ENCODE measurements at places on chromosomes 13 and 19.
A peak's percentile ranks its signal among the peaks of the same experiment; 100 is the strongest.

DNA sequence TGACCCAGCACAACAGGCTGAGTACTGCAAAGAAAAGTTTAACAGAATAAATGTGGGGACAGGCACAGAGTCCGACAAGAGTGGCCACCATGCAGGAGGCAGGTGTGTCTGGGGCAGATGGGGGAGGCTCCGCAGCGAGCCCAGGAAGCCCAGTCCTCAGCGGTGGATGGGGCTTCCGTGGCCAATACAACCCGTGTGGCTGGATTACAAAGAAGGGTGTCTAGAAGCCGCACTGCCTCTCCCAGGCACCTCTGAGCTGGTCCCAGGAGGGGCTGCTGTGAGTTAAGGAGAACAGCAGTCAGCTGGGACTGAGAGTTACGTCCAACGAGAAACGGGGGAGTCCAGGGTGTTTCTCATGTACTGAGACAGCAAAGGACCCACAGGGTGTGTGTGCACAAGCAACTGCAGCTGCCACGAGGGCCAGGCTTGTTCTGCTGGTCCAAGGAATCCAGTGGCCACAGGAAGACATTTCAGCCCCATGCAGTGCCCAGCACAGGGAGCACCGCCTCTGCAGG is 70.2 kb downstream of the SPACA7 start:
- no peak for DNase-seq

DNA sequence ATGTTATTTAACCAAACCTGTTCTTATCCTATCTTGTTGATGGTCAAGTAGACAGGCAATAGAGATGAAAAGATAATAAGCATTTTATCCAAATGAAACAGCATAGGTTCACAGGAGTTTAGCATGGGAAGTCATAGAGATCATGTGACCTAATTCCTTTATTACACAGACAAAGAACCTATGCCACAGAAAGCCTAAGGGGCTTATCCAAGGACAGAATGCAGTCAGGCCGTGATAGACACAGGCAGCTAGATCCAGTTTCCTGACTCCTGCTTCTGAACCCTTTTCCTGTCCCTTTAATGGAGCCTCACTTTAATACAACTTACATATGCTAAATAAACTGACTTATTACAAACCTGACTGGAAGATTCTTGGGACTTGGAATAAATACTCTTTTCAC is 532.1 kb downstream of the IRS2 start:
- DNase-seq: no peak

DNA sequence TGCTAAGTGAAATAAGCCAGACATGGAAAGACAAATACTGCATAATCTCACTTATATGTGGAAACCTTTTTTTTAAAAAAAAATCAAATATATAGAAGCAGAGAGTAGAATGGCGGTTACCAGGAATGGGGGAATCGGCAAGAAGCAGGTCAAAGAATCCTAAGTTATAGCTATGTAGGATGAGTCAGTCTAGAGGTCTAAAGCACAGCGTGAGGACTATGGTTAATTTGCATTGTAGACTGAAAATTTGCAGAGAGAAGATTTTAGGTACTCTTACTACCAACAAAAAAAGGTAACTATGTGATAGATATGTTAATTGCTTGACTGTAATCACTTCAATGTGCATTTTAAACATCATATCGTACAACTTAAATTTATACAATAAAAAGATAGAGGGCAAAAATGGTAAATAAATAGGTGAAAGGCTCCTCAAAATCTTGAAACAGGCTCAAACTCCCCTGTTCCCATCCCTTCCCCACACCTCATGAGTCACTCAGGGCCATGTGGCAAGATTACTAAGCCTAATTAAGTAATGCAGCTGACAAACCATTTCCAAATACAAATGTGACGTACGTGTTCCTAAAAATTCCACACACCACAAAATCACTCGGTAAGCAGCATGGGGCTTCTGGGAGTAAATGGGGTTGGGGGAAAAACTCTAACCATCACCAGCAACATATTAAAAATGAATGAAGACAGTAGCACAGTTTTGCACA is 159.0 kb downstream of the USP12 start:
- no peak for DNase-seq

DNA sequence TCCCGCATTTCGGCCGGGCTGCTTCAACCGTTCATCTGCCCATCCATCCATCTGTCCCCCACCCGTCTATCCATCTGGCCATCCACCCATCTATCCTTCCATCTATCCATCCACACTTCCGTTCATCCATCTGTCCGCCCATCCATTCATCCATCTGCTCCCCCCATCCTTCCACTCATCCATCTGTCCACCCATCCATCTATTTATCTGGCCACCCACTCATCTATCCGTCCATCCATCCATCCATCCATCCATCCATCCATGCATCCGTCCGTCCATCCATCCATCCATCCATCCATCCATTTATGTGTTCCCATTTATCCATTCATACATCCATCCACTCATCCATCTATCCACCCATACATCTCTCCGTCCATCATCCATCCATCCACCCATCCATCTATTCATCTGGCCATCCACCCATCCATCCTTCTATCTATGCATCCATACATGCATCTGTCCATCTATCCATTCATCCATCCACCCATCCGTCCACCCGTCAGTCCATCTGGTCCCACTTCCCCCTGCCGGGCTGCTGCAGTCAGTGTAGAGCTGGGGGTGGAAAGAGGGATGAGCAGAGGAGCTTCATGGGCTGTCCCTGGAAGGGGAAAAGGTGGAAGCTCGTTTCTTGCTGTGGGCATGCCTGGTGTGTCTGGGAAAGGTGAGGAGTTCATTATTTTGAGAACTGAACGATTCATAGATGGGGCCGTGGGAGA is 722 bp downstream of the HSD11B1L start:
- DNase-seq: no peak

DNA sequence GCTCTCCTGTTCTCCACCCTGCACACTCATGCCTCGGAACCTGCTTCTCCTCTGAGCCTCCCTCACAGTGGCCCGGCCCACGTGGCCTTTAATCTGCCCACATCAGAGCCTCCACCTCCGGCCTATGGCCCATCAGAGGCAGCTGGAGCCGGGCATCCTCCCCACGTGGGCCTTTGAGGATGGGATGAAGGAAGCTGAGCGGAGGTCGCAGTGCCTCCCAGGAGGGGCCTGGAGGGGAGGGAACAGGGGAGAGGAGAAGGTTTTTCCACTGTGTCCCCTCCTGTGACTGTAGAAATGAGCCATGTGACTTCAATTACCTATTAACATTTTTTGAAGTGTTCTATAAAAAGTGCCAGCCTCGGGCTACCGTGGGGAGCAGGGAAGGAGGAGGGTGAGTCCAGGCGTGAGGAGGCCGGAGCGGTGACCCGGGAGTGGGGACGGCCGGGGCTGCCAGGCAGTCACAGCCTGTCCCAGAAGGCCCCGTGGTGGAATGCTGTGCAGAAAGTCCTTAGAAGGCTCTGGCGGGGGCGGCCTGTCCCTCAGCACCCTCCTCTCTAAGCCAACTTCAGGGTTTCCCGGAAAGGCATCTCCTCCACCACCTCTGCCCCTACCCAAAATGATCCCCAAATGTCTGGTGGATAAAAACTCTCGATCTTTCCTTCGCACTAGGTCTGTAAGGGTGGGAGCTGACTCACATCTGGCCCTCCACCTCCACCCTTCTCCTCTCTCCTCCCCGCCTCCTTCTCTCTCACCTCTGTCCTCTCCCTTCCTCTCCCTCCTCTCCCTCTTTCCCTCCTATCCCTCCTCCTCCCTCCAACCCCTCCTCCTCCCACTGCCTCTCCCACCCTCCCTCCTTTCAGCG is 24.8 kb upstream of the SLC1A5 start:
- no peak for DNase-seq

- DNase-seq: no peak
These were observed 27.9 kb upstream of the KLF2 start for GRCh38 chr19:16296713-16297112.

DNA sequence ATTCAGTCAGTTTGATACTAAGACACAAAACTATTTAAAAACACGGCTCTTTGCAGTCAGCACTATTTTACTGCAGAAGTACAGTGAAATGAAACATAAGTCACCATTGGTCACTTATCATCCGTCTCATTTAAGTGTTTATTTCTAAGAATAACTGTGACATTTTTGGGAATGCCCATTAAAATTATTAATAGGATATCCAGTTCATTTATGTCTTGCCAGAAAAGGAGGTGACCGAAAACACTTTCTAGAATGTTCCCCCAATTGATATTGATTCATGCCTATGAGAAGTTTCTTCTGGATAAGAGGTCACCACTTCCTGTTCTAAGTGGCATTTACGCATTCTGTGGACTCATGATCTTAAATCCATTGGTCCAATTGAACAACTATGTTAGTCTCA is 477.3 kb downstream of the LIG4 start:
- no peak for DNase-seq

DNA sequence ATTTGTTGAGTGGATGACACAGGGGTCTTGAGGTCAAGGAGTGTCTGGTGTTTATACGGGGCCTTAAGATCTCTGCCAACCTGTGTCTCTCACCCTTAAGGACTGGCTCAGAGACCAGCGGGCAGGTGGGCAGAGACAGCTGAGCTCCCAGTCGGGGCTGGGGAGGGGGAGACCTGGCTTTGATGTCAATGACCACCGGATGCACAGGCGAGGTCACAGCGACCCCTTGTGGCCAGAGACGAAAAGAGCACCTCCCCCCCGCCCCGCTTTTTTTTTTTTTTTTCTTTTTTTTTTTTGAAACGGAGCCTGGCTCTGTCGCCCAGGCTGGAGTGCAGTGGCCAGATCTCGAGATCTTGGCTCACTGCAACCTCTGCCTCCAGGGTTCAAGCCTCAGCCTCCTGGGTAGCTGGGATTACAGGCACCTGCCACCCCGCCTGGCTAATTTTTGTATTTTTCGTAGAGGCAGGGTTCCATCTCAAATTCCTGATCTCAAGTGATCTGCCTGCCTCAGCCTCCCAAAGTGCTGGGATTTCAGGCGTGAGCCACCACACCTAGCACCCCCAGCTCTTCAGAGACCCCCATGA is 12.1 kb upstream of the KLK14 start:
- peak; percentile 34 for DNase-seq

- peak; percentile 23 for DNase-seq
These were observed 14.0 kb downstream of the SCGB2B2 start for GRCh38 chr19:34662919-34663318.

DNA sequence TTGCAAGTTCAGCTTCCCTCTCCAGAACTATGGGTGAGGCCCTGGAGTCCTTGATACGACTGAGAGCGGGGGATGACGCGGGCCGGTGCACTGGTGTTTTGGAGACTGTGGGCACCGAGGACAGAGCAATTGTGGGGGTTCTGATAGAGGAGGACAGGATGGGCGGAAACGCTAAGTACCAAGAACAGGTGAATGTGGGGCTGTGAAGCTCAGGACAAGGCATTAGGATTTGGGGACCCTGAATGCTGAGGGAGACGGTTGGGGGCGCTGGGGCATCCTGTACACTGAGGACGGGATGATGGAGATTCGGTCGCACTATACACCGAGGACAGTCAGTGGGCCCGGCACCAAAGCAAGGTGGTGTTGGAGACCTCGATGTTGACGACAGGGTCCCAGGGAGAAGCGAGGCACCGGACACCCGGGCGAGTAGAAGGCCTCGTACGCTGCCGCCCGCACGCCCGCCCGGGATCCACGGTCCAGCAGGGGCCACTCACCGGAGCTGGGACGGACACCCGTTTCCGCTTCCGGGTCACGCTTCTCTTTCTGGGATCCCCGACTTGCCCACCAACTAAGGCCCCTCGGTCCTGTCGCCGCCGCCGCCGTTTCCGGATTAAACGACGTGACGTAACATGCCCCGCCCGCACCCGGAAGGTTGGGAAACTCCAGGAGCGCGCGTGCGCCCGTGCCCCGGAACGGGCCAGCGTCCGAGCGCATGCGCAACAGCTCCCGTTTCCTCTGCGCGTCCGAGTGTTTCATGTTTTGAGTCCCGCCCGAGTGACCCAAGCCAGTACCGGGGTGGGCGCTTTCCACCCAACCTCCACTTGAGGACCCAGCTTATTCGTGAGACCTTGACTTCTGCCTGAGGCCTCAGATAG is at the start of gene CHMP2A:
CHMP2A (minus strand) TSS at position 612 of the 875 bp plus-strand sequence. CDS start 893 bp downstream, outside the sequence.
- DNase-seq: peak; percentile 98

DNA sequence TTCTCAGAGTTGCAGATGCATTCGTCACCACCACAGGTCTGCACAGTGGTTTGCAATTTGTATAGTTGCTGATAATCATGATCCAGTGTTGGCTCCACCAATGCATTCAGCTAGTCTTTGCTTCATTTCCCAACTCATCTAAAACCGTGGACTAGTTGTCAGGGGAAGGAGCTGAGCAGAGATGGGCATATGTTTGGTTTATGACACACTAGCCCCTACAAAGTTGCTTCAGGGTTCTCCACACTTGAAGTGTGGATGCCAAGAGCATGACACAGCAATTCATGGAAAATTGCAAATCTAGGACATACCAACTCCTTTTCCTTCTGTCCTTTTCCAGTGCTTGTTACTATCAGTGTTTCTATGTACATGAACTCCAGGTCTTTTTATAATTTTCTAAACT is 168.0 kb downstream of the TNFSF13B start:
- DNase-seq: no peak

DNA sequence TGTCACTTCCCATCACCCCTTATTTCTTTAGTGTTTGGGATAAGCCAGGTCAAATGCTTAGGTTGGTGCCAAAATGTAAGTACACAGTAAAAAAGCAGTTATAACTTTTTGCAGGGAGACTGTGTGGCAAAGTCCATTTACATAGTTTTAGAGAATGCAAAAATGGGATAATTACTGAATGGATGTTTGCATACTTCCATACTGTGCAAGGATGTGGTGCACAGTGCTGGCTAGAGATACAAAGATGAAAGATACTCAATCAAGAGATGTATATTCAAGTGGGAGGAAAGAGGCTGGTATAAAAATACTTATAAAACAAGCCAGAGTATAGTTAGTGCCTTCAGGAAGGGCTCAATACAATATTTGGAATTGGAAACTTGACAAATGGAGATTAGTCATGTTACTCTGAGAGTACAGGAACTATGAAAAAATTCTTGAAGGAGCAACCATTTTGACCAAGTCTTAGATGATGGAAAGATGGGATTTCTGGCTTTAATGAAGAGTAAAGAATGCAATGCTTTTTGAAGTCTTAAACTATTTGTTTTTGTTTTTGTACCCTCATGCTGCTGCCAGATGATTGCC is 8.0 kb downstream of the PDS5B start:
- DNase-seq: no peak

DNA sequence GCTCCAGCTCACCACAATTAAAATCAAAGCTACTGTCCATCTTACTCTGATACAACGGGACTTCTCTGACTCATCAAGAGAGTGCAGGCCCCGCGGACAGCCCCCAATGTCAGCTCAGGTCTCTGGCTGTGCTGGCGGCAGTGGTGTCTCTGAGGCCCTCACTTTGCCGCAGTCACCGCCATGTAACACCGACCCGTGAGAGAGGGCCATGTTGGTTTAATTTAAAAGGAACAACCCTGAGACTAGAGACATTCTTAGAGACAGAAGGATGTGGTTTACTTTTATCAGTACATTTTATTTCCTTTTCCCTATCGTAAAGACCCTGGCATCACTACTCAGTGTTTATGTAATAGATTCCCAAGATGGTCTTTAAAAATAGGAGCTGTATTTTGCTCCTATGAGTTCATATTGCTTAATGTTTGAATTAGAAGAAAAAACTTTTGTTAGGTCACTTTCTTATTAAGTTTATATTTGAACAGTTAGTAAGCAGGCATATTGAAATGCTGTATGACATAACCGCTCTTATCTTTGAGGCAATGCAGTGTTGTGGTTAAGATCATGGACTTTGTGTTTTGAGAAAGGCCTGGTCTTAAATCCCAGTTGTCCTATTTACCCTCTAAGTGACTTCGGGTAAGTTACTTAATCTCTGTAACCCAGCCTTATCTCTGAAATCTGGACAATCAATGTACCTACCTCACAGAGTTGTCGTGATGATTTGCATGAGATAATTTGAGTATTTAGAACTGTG is 23.4 kb downstream of the DGKH start:
- no peak for DNase-seq

- no peak for DNase-seq
These were observed 54.6 kb downstream of the ATP11A start for GRCh38 chr13:112744168-112745021.

Data from stimulated activated CD4-positive, alpha-beta T cell treated with anti-CD3 and anti-CD28 coated beads, Interleukin-4, amount 100 ng/mL, for 1 hour (primary cell).